ENCODE measurements at places on chromosomes 2 and 18. TPM values are rescaled to one million over a fixed set of nuclear protein-coding genes. Genes with fewer than 3 reads are reported as not detected.

UGT1A3 gene
- total RNA-seq, result not detected

DNA sequence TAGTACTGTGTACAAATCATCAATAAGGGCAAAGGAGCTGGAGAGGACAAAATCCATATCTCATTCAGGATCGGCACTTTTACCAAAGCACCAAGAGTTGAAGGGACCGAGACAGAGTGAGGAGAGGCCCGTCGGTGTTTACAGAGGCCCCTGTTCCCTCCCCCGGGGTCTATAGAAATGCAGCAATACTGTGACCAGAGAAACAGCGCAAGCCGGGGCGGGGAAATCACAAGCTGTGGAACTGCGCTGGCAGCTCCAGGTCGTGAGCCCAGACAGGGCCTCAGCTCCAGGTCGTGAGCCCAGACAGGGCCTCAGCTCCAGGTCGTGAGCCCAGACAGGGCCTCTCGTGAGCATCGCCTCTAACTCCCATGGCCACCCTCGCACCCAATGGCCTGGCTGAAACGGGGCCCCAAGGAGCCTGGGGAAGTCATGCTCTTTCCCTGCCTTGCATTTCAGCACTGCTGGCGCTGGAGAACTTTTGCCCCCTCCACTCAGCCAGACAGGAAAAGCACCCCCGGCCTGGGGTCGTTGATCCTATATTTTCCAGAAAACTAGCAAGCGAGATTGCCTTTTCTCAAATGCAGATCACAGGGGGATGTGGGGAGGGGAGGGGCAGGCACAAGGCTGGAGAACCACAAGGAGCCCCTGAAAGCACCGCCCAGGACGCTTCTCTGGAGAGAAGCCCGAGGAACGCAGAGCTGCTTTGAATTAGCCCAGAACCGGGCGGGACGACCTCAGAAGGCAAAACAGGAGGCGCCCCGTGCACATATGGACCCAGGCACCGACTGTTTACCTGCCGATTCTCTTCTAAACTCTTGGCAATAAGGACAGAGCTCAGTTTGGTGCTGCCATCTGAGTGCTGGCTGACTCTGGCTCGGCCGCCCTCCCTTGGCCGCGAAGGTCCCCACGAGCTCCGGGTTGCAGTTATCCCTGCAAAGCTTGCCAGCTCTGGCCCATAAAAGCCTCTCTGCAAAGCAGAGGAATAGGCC is 223.7 kb downstream of the ACKR3 start:
- no peaks in the 10 kb centered on the region for H3K27me3 ChIP-seq
- H3K4me3 ChIP-seq, result no peak overlapping the region
- H3K36me3 ChIP-seq, result no peaks in the 10 kb centered on the region

DNA sequence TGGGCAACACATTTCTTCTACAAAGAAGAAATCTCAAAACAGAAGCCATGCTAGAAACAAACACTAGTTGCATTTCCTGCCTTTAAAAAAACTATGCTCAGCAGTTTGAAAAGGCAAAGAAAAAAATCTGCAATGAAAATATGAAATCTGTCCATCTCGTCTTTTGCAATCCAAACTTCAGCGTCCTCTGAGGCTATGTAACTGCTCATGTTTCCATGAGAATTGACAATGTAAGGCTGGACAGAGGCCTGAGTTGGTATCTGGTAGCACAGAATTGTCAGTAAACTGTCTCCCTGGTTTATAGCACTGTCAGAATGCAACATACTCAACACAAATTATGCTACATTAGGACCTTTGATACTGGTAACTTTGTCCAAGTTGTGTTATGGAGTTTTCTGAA is 429.9 kb downstream of the ARHGAP15 start:
- no peaks in the 10 kb centered on the region for H3K27me3 ChIP-seq
- no peak for DNase-seq
- H3K36me3 ChIP-seq, result no peaks in the 10 kb centered on the region

DNA sequence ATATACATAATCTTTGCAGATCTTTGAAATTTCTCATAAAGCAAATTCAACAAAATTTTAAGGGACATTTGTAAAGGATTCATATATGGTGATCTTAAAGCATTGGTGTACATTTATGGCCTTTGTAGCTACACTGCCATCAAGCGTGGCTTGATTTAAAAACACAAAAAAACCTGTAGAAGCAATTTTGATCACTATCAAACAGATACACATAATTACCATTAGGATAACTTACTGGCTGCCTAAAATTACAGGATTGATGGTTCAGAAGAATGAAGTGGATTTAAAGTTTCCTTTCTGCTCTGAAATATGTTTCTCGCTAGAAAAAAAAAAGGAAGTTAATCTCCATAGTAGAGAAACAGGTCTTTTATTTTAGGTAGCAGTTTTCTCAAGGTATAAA is 31.4 kb downstream of the MAPRE2 start:
- H3K36me3 ChIP-seq, result no peaks in the 10 kb centered on the region
- H3K4me1 ChIP-seq, result peaks cover 4% of the 10 kb centered on the region
- no peak overlapping the region for H3K27ac ChIP-seq
- H3K27me3 ChIP-seq, result no peaks in the 10 kb centered on the region
- no peak overlapping the region for H3K4me3 ChIP-seq

GRCh38 chr18:3319399-3319798 is 57.5 kb downstream of the MYL12B start:
- DNase-seq, result no peak
- no peaks in the 10 kb centered on the region for H3K36me3 ChIP-seq
- H3K4me3 ChIP-seq, result no peak overlapping the region
- no peak overlapping the region for H3K27ac ChIP-seq
- no peaks in the 10 kb centered on the region for H3K4me1 ChIP-seq
